ENCODE measurements at places on chromosomes 5 and 9.

- DNase-seq: no peak
Observed at GRCh38 chr5:125298746-125299379, 552.4 kb upstream of the ZNF608 start.

DNA sequence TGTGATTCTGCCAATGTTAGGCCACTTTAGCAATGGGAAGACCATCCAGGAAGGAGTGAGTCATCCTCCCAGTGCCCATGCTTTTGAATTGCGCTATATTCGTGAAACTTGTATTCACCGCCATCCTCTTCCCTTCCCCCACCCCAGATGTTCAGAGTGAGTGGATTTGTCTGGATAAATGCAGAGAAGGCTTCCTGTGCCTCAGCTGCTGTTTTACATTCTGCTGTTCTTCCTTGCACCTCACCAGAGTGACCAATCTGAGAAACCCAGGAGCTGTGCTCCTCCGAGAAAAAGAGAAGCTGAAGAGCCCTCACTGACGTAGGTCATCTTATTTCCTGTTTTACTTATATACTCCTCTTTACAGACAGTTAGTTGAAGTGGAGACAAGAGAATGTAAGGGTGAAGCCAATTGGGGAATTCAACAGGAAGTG lies 24.6 kb upstream of the SVEP1 start:
- no peak for DNase-seq

DNA sequence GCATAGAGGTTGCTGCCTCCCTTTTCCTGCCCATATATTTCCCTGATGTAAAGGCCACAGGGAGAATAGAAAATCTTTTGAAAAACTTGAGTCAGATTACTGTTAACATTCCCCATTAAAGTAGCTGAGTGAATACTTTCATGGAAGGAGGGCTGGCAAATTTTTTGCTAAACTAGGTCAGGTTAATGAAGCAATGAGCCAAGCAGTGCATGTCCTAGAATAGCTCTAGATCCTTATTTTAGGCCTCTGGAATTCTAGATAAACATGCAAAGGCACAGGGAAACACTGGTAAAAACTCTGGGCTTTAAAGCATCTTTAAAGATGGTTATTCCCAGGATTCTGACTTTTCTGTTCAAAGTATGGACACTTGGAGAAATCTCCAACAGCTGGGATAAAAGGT lies 27.9 kb downstream of the TTC1 start:
- no peak for DNase-seq

- no peak for DNase-seq
Observed at GRCh38 chr9:36765077-36765390, 192.3 kb downstream of the MELK start.

DNA sequence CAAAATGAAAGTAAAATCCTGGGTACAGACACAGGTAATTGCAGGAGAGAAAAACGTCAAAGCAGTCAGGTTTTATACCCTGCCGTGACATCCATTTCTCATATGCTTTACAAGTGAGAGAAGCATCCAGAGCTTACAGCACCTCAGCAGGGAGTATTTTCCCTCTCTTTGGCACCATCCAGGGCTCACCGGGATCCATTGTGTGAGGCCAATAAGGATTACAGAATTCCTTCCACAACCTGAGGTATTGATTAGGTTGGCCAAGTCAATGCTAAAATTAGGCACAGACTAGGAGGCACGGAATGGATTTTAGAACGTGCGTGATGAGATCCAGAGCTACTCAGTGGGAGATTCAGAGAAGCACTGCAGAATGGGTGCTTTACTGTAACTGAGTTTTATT lies 296.6 kb downstream of the FBXL7 start:
- DNase-seq: no peak

DNA sequence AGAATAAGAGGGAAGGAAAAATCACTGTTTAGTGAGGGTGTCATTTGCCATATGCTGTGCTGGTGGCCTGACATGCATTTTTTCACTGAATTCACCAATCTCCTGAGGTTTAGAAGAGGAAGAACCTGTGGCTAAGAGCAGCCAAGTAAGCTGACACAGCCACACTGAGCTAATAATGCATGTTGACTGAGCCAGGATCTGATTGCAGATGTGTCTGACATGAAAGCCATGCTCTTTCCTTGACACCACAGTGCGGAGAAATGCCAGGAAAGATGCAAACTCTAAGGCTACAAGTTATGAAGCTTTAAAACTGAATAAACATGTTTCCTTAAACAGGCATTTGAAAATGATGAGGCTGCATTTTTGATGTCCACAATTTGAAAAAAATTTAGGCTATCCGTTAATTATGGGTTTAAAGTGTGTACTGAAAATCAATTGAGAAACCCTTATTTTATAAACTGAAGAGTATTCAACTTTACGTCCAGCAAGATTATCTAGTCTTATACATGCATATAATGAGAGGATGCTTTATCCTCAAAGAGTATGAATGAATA lies 208.6 kb downstream of the FBN2 start:
- DNase-seq: no peak
